ENCODE measurements at places on chromosomes 4 and X. TPM values are rescaled to one million over a fixed set of nuclear protein-coding genes. Genes with fewer than 3 reads are reported as not detected.

DNA sequence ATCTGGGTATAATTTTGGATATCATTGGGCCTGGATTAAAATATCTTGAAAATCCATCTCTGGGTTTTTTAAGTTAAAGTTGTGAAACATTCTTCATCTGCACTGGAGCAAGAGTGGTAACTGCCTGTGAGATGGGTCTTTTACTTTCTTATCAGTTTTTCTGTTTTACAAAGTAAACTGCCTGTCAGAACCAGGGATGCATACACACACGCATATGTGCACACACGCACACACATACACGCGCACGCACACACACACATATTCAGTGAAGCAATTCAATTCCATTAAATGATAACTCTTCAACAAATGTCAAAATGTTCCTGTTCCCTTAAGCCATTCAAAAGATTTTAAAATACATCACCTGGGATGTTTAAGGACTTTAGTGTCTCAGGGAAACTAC lies 515.8 kb downstream of the INPP4B start:
- no peak for DNase-seq

CXCL9 gene
- 0.63 TPM for total RNA-seq

GAGE12H gene
- total RNA-seq: not detected

EPHA5 gene
- total RNA-seq: 0.27 TPM

Measured in thoracic aorta (tissue), 2 donors.